Karpas-422 (cell line): ENCODE measurements at places on chromosomes 5 and 9. TPM values are rescaled to one million over a fixed set of nuclear protein-coding genes. Genes with fewer than 3 reads are reported as not detected.

GRCh38 chr9:18437315-18438201, 36.4 kb upstream of the ADAMTSL1 start:
- no peak for DNase-seq
- no peak overlapping the region for H3K4me3 ChIP-seq
- H3K36me3 ChIP-seq = no peaks in the 10 kb centered on the region
- H3K4me1 ChIP-seq = no peaks in the 10 kb centered on the region
- H3K27ac ChIP-seq = no peak overlapping the region
- no peaks in the 10 kb centered on the region for H3K27me3 ChIP-seq

DNA sequence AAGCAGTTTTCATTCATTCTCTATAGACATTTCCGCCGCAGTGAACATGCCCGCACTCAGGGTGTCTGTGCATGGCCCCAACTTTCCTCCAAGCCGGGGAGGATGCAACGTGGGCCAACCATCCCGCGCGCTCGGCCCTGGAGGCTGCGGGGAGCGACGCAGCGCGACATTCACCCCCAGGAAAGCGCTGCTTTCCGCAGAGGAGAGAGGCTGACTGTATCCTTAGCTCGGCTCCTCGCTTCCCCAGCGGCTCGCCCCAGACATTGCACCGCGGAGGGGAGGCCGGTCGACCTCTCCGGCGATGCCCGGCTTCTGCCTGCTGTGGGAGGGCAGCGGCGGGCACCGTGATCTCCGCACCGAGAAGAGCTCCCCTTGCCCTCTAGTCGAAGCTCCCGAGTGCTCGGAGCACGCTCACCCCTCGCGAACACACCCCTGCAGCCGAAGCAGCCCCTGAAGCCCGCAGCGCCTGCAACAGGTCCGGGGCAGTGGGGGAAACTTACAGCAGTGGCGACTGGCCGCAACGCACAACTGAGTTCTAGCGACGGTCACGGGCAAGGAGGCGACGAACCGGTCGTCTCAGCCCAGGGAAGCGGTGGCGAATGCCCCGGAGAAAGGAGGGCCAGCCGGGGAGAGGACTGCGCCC, 600 bp downstream of the ENC1 start:
- no peaks in the 10 kb centered on the region for H3K36me3 ChIP-seq
- H3K4me3 ChIP-seq = peak overlapping the region; percentile 60; the same call in 1 of the 2 replicates
- no peak overlapping the region for H3K27ac ChIP-seq
- H3K27me3 ChIP-seq = no peaks in the 10 kb centered on the region

- H3K4me3 ChIP-seq = no peak overlapping the region
- H3K36me3 ChIP-seq = no peaks in the 10 kb centered on the region
- H3K27me3 ChIP-seq = no peaks in the 10 kb centered on the region
- H3K27ac ChIP-seq = no peak overlapping the region
- DNase-seq = no peak
- no peaks in the 10 kb centered on the region for H3K4me1 ChIP-seq
Observed at GRCh38 chr5:89263846-89264245, 380.9 kb upstream of the MEF2C start.

GRCh38 chr5:142006363-142007236, 6.2 kb downstream of the GNPDA1 start:
- no peaks in the 10 kb centered on the region for H3K27me3 ChIP-seq
- H3K4me1 ChIP-seq = peaks cover 4% of the 10 kb centered on the region
- peaks cover 19% of the 10 kb centered on the region; the same call in 1 of the 2 replicates for H3K36me3 ChIP-seq
- H3K27ac ChIP-seq = no peak overlapping the region

OTP gene
- not detected in 2 replicates for total RNA-seq
